T-helper 2 cell (primary cell): ENCODE measurements at places on chromosomes 3 and 15.

DNA sequence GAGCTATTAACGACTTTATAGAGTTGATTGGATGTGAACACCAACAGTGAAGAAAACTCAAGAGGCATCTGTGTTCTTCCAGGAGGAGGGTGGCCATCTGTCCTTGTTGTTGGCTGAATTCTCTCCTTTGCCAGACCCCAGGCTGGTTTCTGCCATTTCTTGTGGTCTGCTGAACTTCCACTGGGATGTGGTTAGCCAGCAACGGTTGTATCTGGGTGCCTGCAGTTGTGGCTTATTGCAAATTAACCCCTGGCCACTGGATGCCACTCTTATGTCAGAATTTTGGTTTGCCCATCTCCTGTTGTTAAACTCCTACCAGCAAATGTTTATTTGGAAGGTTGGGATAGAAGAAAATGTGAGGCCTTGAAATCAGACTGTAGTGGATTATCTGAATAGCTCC is 163.6 kb upstream of the TBC1D5 start:
- DNase-seq, result peak; percentile 4

GRCh38 chr3:43620831-43621655 is 768 bp downstream of the ANO10 start:
- DNase-seq, result no peak

- DNase-seq, result no peak
These were observed 39.3 kb downstream of the KLHL25 start for GRCh38 chr15:85755471-85755870.

GRCh38 chr3:49300595-49300994 is 23.6 kb upstream of the C3orf62 start:
- no peak for DNase-seq

DNA sequence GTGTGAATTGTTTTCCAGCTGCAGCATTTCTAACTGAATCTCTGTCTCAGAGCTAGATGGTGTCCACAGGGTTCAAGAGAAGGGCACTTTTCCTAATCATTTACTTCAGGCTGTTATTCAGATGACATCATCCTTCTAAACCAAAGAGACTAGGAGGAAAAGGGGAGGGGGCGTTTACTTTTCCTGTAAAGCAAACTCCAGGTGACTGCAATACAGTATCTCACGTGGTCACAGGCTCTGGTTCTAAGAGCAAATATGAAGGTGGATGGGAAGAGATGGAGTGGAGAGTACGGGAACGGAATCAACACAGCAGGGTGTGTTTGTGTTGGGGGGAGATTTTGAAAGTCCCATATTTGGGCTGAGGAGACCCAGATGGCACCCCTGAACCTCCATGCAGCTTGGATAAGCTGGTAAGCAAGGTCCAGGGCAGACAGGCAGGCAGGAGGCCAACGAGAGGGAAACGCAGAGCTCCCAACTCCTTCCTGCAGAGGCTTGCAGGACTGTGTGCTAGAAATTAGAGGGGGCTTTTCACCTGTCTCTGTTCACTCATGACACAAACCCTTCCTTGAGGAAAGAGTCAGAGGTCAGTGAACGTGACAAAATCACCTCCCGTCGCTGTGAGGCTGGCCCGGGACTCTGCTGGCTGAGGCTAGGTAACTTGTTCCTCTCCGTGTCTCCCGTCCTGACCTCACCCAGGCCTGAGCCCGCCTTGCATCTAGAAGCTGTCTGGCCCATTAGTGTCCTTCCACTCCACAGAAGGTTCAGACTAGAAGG is 151.2 kb downstream of the OPA1 start:
- no peak for DNase-seq

GRCh38 chr3:99928771-99929744 is 111.4 kb downstream of the CMSS1 start:
- no peak for DNase-seq

- no peak for DNase-seq
These were observed 354.5 kb downstream of the OCA2 start for GRCh38 chr15:27744641-27745040.

GRCh38 chr3:147656023-147656422 is 246.9 kb downstream of the ZIC1 start:
- DNase-seq, result no peak

GRCh38 chr15:68785541-68785940 is 35.2 kb downstream of the ANP32A start:
- no peak for DNase-seq

DNA sequence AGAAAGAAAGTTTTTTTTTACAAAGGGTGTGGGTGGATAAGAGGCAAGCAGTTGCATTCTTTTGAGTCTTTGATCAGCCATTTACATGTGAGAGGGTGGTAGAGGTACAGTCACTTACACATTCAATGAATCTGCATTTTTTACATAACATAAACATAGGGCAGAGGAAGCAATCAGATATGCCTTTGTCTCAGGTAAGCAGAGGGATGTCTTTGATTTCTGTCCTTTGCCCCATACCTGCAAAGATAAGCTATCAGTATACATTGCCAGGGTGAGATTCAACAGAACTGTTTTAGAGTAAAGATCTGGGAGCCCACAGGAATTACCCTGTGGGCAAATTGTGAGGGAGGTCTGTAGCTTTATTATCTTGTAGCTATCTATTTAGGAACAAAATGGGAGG is 5.4 kb upstream of the PPP1R2 start:
- no peak for DNase-seq

DNA sequence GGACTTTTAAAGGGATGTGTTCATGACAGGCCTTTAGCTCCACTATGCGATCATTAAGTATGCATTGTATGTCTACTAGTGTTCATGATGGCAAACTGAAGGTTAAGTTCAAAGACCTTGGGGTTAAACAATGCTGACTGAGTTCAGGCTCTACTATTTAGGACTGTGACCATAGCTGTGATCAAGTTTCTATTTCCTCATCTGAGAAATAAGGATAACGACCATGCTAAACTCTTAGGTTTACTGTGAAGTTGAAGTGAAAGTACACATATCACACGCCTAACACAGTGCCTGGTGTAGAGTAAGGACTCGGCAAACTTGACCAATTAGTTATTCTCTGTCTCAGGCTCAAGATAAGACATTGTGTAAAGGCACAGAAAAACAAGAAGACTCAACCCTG is 243.2 kb downstream of the MBNL1 start:
- no peak for DNase-seq

DNA sequence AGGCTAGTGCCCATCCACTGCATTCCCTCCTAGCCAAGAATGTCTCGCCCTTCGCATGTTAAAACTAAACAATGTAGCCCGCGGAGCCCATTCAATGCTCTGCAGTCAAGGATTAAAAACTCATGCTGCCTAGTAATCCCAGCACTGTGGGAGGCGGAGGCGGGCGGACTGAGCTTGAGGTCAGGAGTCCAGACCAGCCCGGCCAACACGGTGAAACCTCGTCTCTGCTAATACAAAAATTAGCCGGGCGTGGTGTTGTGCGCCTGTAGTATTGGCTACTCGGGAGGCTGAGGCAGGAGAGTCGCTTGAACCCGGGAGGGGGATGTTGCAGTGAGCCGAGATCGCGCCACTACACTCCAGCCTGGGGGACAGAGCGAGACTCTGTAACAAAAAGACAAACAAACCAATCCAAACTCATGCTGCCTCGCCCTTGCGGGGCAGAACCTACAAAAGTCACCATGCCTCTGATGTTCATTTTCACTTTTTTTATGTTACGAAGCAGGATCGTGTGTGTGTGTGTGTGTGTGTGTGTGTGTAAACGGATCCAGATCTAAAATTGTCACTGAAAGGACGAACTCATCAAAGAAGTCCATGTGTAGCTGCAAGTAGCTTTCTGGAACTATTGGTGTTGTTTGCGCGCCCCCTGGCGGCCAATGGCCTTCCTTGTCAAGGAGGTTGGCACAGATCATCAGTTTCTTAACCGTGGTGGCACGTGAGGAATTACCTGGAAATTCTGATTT is 54.8 kb upstream of the SPESP1 start:
- peak; percentile 85 for DNase-seq

GRCh38 chr15:90585863-90586262 is 56.1 kb downstream of the CRTC3 start:
- DNase-seq, result no peak

DNA sequence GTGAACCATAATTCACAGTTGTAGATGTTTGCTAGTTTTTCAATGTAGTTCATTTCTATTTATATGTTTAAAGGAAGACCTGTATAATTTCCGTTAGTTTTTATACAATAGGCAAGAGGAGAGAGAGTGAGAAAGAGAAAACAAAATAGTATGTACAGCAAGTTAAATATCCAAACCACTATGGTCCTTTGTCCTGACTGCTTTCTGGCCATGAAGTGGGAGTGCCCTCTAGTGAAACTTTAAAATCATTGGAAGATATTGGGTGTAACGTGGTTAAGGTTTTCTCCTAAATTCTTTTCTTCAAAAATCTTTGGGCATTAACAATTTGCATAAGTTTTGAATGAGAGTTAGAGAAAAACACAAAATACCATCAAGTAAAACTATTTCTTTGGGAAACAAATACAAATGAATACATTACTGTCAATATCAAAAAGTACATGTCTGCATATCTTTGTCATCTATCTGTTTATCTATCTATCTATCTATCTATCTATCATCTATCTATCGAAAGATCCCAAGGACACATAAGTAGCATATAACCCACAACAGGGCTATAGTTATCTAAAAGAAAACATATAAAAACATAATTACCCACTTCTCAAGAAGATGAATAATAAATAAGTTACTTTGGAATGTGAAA is 534.6 kb upstream of the ATP11B start:
- DNase-seq, result no peak

DNA sequence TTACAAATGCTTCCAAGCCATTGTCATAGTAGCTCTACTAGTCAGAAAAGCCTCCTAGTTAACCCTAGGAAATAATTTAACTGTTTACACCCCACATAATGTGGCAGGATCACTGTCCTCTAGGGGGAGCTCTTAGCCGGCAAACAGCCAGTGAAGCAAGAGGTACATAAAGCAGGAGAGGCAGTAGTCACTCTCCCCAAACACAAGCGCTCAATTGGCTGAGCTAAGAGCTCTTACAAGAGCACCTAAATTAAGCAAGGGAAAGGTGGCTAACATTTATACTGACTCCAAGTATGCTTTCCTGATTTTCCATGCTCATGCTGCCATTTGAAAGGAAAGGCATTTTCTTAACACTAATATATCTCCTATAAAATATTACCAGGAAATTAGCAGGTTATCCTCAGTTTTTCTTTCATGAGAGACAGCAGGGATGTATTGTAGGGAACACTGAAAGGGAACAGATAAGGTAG is 37.6 kb downstream of the NCEH1 start:
- peak; percentile 29 for DNase-seq

GRCh38 chr3:124707656-124708062 is 22.6 kb upstream of the UMPS start:
- no peak for DNase-seq

GRCh38 chr3:172082269-172082668 is 42.9 kb downstream of the FNDC3B start:
- no peak for DNase-seq

GRCh38 chr3:78141269-78141668 is 1101.4 kb downstream of the ROBO2 start:
- no peak for DNase-seq

DNA sequence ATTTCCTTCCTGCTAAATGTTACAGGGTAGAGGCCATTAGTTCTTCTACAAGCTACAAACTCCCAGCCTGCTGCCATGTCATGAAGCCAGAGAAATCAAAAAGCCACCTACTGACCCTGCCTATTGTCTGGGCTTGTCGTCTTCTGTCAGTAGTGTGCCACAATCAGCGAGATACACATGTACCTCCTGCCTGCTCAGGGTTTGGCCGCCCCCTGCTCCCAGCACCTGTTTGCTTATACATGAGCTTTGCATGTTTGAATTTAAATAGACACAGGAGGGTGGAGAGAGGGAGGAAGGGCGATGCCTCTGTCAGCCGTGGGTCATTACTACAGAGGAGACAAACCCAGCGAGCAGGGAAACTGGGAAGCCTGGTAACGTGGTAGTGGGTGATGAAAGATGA is 106.1 kb downstream of the ROBO2 start:
- DNase-seq, result no peak

DNA sequence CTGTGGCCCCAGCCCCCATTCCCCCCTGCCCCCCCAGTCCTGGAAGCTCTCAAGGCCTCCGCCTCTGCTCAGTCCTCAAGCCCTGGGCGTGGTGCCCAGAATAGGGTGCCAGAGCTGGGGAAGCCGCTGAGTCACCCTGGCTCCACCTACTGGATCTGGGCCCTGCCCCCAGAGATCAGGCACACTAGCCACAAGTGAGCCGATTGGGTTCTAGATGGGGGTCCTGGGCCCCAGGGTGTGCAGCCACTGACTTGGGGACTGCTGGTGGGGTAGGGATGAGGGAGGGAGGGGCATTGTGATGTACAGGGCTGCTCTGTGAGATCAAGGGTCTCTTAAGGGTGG is 5.7 kb downstream of the EIF4G1 start:
- DNase-seq, result no peak

GRCh38 chr3:170044795-170045244 is 7.0 kb downstream of the GPR160 start:
- DNase-seq, result no peak

DNA sequence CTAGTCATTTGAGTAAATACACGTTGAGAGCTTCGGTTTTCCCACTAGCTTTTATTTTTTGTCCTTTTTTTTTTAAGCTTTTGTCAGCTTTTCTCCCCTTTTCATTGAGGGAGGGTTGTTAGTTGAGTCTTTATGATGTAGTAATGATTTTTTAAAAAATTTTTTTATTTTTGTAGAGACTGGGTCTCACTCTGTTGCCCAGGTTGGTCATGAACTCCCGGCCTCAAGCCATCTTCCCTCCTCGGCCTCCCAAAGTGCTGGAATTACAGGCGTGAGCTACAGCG is 688 bp downstream of the ZSCAN2 start:
- no peak for DNase-seq

- DNase-seq, result no peak
These were observed 12.9 kb downstream of the POLG start for GRCh38 chr15:89321521-89322410.

DNA sequence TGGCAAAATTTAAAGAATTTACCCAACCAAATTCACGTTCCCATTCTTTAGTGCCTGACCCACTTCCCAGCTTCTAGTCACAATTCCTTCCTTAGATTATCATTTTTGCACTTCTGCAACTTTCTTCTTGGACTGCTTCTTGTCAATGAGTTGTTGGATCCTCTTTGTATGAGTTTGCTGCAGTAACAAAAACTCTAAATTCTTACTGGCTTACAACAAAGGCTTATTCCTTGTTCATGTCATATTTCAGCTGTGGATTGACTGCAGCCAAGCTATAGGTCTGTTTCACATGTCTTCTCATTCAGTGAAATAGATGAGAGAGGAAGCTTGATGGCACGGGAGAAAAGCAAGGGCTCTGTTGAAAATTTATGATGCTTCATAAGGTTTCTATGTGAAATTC is 50.4 kb upstream of the TGFBR2 start:
- DNase-seq, result no peak

DNA sequence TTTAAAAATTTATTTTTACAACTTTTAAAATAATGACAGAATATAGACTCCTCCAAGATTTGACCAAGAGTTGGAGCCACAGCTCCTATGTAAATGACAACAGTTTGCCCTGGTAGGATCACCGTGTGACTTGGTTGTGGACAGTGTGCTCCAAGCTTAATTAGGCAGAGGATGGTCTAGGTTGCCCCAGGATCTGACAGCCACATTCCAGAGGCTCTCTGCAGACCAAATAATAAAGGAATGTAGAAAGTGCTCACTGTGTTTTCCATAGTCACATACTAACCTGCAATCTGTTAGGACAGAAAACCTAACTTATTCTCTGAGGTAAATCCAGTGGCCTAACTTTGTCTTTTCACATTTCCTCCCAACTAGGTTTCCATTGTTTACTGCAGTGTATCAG is 59.0 kb downstream of the GPD1L start:
- no peak for DNase-seq
